Globus pallidus (tissue), 1 donor: ENCODE measurements at places on chromosomes 6 and 20.
A peak's percentile ranks its signal among the peaks of the same experiment; 100 is the strongest.

- DNase-seq: no peak
Observed at GRCh38 chr6:85975957-85976356, 333.3 kb upstream of the SYNCRIP start.

- no peak for DNase-seq
Observed at GRCh38 chr6:163457637-163458561, 43.4 kb downstream of the QKI start.

DNA sequence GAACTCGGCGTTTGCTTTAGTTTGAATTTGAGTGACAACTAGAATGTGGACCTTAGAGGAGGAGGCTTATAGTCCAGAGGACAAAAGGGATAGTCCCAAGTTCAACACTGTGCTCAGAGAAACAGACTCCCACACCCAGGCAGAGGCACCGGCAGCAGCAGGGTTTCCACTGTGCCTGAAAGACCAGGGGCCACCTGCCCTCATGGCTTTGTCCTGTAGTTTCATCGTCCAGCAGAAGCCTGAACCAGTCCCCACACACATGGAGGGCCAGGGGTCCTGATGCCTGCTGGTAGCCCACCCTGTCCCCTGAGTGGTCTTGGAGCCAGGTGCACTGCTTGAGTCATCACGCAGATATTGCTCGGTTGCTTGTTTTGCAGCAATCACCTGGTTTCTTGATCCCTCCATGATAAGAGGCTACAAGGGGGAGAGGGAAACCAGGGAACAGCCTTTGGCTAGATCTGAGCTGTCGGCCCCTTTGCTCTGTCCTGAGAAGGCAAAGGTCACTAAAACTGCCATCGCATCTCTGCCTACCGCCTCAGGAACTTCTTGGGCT lies 7.2 kb upstream of the ACSS1 start:
- DNase-seq: no peak

DNA sequence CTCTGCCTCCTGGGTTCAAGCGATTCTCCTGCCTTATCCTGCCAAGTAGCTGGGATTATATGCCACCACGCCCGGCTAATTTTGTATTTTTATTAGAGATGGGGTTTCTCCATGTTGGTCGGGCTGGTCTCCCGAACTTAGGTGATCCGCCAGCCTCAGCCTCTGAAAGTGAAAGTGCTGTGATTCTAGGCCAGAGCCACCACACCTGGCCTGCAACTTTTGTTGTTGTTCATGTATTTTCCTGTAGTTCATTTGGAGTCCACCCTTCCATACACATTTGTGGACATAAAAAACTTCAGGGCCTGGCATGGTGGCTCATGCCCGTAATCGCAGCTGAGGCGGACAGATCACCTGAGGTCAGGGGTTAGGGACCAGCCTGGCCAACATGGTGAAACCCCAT lies 14.5 kb downstream of the HSPA1B start:
- DNase-seq: no peak

GRCh38 chr6:13407709-13408695 lies 79.4 kb downstream of the GFOD1 start:
- peak; percentile 76 for DNase-seq

DNA sequence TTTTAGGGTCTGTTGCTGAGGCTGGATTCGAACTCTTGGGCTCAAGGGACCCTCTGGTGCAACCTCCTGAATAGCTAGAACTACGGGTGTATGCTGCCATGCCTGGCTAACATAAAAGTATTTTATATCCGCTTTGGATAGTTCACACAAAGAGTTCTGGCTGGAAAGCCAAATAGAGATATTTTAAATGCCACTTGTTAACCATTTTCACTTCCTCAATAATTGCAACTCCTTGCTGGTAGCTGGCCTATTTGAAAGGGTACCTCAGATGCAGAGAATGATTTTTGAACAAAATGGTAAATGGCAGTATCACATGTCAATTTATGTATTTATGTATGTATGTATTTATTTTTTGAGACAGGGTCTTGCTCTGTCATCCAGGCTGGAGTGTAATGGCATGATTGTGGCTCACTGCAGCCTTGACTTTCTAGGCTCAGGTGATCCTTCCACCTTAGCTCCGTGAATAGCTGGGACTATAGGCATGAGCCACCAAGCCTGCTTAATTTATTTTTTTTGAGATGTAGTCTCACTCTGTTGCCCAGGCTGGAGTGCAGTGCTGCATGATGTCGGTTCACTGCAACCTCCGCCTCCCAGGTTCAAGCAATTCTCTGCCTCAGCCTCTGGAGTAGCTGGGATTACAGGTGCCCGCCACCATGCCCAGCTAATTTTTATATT lies 12.9 kb upstream of the JARID2 start:
- no peak for DNase-seq

- DNase-seq: no peak
Observed at GRCh38 chr20:37282556-37282955, 6.9 kb upstream of the MANBAL start.

GRCh38 chr6:11911538-11911937 lies 100.6 kb upstream of the HIVEP1 start:
- no peak for DNase-seq

DNA sequence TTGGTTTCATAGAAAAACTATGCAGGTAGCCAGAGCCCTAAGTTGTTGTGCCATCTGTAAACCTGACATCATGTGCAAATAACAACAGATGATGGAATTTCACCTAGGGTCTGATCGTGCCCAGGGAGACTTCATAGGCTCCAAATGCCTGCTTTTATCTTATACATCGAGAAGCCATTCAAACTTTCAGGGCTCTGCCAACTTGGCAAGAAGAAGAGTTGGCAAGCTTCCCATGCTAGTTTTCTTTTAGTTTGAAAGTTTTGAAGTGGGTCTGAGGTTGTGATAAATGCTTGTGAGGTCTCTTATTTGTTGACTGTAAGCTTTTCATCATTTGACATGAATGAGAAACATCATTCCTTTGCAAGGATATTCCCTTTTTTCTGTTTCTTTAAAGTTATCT lies 175.4 kb upstream of the FLRT3 start:
- DNase-seq: no peak

DNA sequence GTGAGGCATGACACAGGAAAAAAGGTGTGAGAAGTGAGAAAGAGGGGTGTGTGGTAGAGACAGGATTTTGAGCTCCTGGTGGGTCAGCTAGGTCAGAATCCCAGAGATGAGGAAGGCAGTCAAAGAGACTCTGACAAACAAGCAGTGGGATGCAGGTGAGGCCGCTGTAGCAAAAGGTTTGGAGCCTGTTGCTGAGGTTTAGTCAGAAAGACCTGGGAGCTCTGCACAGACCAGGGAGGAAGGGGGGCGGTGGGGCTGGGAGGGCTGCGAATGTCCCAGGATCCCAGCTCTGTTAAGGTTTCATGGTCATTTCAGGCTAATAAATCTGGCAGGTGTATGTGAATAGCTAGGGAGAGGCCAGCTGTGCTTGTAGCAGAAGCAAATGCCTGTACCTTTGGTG lies 373.9 kb upstream of the SYNCRIP start:
- DNase-seq: no peak

GRCh38 chr6:36563237-36563927 lies 16.1 kb upstream of the STK38 start:
- DNase-seq: no peak

DNA sequence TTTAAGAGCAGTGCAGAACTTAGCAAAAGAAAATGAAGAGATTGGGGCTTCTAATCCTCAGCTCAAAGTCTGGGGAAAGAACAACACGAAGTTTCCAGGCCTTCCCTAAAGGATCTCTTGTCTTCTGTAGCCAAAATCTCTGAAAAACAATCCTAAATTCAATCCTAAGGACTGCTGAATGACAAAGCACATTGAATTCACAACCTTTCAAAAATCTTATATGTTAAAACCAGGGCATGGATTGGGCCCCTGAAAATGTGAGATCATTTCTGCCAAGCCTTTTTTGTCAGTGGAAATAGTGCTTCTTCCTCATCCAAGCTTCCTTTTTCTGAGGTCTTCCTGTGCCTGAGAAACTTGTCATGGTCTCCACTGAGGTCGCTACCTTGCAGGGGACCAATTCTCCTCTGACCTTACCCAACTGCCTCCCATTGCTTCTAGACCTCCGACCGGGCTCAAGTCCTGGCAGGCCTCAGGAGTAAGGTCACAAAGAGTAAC lies 126.2 kb upstream of the ARID1B start:
- no peak for DNase-seq

- no peak for DNase-seq
Observed at GRCh38 chr6:19369785-19370184, 467.4 kb upstream of the ID4 start.

GRCh38 chr6:128046033-128046432 lies 145.2 kb upstream of the THEMIS start:
- DNase-seq: no peak

DNA sequence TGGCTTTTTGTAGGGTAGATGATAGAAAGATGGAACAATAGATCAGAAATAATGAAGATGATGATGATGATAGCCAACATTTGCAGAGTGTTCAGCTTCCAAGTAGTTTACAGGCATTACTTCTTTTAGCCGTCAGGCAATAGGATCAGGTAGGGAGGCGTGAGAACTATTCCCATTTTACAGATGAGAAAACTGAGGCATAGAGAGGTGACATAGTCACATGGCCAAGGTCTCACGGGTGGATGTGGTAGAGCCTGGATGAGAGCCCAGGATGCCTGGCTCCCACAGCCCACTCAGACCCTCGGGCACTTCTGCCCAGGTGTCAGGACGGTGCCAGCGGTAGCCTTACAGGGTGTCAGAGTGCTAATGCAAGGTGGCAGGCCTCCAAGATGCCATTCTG lies 26.0 kb upstream of the TM9SF4 start:
- DNase-seq: no peak

GRCh38 chr20:49591217-49591865 lies 23.4 kb upstream of the PTGIS start:
- no peak for DNase-seq

DNA sequence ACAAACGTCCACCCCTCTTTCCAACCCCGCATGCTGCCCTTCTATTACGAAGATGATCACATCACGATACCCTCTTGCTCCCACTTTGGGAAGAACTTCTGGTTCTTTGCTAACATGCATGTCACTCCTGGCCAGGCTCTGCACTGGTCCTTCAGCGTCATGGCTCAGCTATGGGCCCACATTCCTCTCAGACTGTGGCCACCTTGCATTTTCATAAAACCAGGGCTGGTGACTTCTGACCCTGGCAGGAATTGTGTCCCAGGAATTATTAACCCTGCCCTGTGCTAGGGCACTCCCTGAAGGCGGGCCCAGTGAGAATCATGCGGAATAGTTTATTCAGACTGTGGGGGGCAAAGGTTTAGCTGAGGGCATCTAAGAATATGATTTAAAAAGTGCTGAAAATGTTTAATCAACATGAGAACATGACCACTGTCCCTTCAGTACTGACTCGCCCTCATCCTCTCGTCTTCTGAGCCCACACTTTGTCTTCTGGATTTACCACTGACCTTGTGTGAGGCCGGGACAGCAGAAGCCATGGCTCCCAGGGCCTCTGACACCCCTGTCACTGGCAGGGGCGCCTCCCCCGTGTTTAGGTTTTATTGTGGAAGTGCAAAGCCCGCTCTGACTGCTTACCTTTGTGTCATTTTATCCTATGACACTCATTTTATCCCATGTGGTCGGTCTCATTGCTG lies 38.1 kb upstream of the THBS2 start:
- no peak for DNase-seq

GRCh38 chr20:12700701-12701100 lies 308.1 kb upstream of the SPTLC3 start:
- DNase-seq: no peak

DNA sequence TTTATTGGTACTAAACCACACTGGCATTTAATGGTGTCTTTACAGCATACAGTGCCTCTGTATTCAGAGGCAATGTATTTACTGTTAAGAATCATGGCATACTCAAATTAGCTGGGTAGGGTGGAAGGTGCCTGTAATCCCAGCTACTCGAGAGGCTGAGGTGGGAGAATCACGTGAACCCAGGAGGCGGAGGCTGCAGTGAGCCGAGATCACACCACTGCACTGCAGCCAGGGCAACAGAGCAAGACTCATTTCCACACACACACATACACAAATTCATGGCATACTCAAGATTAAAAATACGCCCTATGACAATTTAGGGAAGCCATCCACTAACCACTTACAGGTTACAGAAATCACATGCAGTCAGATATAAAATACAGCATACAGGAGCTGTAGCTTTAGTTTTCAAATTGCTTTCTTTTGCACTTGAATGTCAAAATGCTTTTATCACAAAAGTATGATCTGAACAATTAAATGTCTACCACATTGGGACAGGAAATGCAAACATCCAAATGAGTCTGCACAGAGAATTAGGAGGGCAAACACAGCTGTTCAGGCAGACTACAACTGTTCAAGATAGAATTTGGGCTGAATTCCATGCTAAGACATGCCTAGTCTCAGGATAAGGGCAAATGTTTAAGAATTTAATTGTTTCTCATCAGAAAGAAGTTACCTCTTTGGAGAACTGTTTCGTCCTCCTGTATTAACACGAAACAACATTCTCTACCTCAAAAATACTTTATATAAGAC lies 36.4 kb downstream of the CSNK2A1 start:
- no peak for DNase-seq

DNA sequence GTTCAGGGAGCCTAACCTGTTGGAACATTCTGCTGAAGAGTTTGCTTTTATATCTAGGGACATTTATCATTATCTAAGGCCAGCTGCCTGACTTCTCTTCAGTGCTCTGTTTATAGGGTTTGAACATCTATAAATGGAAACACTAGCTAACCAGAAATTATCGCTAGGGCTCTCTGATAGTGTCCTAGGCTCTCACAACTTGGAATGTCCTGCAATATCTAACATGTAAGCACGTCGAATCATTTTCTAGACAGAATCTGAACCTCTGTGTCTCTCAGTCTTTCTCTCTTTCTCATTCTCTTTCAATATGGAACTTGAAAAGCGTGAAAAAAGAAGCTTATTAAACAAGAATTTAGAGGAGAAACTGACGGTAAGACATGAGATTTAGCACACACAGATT lies 92.5 kb upstream of the MLIP start:
- no peak for DNase-seq

- no peak for DNase-seq
Observed at GRCh38 chr20:46215913-46216707, 92.2 kb downstream of the CDH22 start.

- DNase-seq: no peak
Observed at GRCh38 chr20:42155586-42155985, 537.4 kb upstream of the CHD6 start.

- DNase-seq: no peak
Observed at GRCh38 chr6:83867527-83868161, 8.2 kb downstream of the CYB5R4 start.

DNA sequence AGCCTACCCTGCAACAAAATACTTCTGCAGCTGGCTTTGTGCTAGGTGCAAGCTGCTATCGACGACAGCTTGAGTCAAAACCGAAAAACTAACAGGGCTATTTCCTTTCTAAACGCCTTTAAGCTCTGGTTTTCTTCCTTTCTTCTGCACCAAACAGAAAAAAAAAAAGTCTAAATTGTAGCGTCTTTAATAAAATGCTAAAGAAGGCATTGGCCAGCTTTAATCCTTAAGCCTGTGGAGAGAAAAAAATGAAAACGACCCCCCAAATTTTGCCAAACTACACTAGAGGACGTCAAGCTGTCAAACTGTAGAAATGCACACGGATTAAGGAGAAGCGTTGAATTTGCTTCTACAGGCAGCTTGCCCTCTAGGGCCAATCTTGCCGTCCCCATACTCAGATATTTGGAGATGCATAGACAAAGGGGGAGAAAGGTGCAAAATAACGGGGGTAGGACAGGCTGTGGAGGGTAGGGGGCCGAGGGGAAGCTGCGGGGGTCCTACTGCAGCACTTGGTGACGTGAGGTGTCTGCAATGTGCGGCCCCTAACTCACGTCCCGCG lies 1.4 kb upstream of the NRN1 start:
- DNase-seq: no peak

- no peak for DNase-seq
Observed at GRCh38 chr6:70309243-70309642, 6.4 kb upstream of the COL9A1 start.
